ENCODE measurements at places on chromosomes 6 and 20. TPM values are rescaled to one million over a fixed set of nuclear protein-coding genes. Genes with fewer than 3 reads are reported as not detected.

TSHZ2 gene
- 3.1 TPM for total RNA-seq

KIAA1755 gene
- 4.7 TPM for total RNA-seq

UNC93A gene
- not detected for total RNA-seq

CPNE5 gene
- total RNA-seq, result 0.20 TPM

SLC52A3 gene
- not detected for total RNA-seq

SPTLC3 gene
- total RNA-seq, result 3.9 TPM

GRM1 gene
- 0.07 TPM for total RNA-seq

CDH26 gene
- 0.59 TPM for total RNA-seq

ZKSCAN3 gene
- 6.9 TPM for total RNA-seq

CNBD2 gene
- total RNA-seq, result 1.5 TPM

CLDN20 gene
- not detected for total RNA-seq

CD24 gene
- 3.3 TPM for total RNA-seq
